NCI-H748 treated with DMSO at 0.1 percent for 48 hours (cell line): ENCODE measurements at places on chromosomes 3 and 15.

GRCh38 chr3:64240396-64240795 is 15.1 kb upstream of the PRICKLE2 start:
- DNase-seq = no peak

DNA sequence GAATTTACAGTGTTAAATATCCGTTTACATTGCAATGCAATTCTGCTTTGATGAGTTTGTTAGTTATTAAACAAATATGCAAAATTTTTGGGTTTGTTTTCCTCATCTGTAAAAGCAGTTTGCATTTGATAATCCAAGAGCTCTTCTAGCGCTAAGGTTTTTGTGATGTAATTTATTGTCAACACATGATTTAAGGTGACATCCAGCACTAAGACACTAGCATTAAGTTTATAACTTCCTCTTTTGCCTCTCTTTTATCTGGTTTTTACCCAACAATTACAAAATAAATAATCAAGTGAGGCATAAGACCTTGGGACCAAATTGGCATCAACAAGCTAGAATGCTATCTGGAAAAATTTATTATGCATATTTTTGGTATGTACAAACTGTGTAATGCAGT is 969 bp upstream of the DNAJC19 start:
- no peak for DNase-seq

DNA sequence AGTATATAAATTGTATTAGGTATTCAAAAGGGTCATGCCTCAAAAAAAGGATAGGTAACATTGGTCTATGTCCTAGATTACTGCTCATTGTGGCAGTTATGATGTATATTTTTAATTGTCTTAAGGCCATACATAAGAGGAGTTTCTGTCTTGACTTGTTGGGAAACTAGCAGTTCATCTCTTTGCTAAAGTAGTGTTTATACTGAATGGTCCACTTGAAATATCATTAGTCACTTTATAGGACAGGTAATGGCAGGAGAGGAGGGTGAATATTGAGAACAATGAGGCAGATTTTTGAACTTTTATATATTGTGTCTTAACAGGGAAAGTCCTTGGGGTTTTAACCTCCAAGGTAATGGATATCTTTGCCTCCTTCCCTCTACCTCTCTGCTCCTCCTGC is 58.4 kb downstream of the TP63 start:
- no peak for DNase-seq

DNA sequence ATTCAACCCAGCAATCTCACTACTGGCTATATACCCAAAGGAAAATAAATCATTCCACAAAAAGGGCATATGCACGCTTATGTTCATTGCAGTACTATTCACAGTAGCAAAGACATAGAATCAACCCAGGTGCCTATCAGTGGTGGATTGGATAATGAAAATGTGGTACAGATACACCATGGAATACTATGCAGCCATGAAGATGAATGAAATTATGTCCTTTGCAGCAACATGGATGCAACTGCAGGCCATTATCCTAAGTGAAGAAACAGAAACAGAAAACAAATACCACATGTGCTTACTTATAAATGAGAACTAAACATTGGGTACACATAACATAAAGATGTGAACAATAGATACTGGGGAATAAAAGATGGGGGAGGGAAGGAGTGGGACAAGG is 606.4 kb upstream of the GRM7 start:
- DNase-seq = no peak

GRCh38 chr3:114846779-114847178 is 300.3 kb downstream of the ZBTB20 start:
- DNase-seq = no peak

DNA sequence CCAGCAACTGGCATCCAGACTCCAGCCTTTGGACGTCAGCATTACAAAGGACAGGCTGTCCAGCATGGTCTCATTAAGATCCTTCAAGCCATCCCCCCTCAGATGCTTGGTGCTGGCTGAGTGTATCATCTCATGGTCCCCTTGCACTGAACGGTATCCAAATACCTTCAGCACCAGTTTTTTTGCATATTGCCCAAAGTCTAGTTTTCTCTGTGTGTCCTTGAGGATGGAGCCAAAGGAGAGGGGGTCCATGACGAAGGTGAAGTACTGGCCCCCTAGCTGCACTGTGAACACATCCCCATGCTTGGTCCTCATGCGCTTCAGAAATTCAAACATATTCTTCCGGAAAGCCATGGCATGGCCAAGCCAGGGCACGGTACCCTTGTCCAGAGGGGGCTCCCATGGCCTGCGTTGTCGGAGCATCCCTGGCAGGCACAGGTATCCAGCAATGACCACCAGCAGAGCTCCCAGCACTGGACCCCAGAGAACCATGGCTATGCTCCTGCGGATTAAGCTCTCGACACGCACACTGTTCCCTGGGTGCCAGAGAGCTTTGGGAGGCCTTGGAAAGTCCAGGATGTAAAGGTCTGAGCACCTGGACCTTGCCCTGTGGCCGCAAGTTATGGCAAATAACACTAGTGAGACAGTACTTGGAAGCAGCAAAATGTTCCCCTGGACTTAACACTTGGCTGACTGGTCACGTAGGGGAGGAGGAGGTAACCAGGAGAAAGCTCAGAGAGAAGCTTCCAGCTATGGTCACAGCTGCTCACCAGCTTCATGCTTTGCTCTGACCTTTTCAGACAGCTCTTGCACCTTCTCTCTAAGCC is at the start of gene CYP8B1:
Gene CYP8B1 (minus strand): TSS at position 555 of the 827 bp plus-strand sequence. CDS start 63 bp downstream, at position 492.
- no peak for DNase-seq

- no peak for DNase-seq
Observed at GRCh38 chr3:71722693-71723092, 2.5 kb downstream of the EIF4E3 start.

- DNase-seq = no peak
Observed at GRCh38 chr15:79682285-79682684, 214.5 kb downstream of the MTHFS start.

DNA sequence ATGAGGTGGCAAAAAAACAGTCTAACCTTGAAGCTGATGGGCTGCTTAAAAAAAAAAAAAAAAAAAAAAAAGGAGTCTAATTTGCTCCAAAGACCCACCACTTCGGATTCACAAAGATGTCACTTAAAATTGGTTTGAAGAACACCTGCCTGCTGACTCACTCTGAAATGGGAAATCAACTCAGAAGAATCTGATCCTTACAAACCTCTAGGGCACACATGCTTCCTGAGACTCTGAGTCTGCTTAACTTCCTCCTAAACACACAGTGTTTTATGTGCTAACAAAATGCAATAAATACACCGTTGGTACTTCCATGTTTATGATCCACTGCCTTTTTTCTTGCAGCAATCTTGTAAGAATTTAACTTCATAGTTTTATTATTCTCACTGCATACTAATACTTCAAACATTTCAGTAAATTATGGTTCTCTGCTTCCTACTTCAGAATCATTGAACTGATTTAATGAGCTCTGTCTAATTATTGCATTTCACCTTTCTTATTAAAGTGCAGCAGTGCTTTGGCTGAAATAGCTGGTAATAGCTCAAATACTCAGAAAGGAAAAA is 73.0 kb upstream of the FRMD4B start:
- DNase-seq = no peak

GRCh38 chr3:108271626-108272025 is 24.7 kb upstream of the HHLA2 start:
- no peak for DNase-seq

GRCh38 chr3:40695848-40696247 is 171.1 kb downstream of the ZNF621 start:
- DNase-seq = no peak

GRCh38 chr15:40836020-40836419 is 7.5 kb upstream of the PPP1R14D start:
- DNase-seq = no peak

- DNase-seq = no peak
Observed at GRCh38 chr15:39830166-39830565, 47.5 kb upstream of the FSIP1 start.

DNA sequence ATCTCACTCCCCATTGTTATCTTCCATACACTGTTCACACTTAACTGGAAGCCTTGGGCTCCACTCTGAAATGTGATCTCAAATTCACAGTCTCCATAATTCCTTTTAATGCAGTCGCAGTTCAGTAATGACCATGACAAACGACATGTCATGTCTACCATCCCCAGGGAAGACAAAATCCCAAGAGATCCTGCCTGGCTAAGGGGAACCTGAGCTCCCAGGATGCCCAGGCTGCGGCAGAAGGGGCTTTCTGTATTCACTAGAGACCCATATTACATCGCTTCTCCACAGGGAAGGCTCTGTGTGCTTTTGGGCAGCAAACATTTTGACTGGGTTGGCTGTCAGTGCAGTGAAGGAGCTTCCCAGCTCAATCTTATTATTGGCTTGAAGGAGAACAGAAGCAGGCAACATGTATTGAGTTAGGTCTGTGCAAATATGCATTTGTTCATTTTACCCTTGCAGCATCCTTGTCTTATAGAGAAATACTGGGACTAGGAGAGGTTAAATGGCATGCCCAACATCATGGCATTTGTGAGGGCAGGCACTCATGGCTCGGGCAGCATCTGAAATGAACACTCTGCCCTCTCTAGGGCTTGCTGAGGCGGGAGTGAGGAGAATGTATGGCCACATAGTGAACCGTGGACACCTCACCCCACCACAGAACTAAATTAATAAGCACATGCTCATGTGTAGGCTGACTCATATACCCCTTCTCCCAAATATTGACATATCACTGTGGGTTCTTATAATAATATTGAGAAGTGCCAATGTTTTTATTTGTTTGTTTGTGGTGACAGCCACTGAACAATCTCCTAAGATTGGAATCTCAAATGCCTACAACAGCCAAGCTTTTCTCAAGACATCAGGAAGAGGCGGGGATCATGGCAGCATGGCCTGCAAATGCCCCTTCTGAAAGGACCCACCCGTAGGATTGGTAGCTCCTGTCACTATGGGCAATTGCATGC is 141.6 kb upstream of the FOXB1 start:
- no peak for DNase-seq

DNA sequence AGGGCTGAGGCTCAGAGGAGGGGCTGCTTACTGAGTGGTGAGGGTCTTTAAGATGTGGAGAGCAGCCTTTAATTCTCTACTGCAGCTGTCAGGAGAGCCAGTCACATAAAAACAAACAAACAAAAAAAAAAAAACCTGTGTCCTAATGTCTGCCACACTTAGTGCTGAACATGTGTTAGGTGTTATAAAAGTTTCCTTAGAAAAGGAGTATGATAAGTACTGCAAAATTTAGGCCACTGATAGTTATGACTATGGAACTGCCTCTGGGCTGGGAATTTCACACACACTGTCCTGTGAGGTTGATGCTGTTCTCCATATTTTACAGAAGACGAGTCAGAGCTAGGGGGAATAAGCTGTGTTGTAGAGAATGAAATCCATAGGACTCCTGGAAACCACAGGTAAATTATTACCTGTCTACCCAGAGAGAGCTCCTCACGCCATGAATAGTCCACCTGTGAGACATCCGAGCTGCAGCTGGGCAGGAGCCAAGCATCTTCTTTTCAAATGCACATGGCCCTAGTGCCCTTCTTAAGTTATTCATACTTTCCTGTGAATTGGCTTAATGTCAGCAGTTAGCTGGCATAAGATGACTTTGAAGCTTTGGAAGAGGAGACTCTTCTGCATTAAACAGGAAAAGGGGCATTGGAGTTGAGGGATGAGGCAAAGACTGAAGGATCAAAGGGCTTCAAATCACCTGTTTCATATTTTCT is 34.5 kb upstream of the SKOR1 start:
- DNase-seq = no peak

DNA sequence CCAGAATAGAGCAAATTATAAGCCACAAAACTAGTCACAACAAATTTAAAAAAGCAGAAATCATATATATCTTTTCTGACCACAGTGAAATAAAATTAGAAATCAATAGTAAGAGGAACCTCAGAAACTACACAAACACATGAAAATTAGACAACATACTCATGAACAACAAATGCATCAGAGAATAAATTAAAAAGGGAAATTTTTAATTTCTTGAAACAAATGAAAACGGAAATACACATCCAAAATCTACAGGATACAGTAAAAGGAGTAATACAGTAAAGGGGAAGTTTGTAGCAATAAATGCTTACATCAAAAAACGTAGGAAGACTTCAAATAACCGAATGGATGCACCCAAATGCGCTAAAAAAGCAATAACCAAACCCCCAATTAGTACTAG is 19.2 kb downstream of the NME9 start:
- DNase-seq = no peak

DNA sequence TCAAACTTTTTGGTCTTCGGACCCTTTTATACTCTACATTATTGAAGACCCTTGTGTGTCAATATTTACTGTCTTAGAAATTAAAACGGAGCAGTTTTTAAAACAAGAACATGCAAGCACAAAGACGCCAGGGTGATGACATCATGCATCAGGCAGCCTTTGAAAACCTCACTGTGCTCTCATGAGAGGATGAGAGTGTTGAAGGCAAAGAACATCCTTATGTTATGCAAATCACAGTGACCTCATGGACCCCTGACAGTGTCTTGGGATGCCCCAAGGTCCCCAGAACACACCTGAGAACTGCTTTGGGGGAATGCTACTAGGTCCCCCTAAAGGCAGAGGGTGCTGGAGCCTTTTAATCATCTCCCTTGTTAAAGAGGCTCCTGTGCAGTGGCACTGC is 51.6 kb downstream of the CHDH start:
- DNase-seq = no peak

GRCh38 chr15:52506549-52506948 is 22.1 kb downstream of the MYO5A start:
- no peak for DNase-seq

DNA sequence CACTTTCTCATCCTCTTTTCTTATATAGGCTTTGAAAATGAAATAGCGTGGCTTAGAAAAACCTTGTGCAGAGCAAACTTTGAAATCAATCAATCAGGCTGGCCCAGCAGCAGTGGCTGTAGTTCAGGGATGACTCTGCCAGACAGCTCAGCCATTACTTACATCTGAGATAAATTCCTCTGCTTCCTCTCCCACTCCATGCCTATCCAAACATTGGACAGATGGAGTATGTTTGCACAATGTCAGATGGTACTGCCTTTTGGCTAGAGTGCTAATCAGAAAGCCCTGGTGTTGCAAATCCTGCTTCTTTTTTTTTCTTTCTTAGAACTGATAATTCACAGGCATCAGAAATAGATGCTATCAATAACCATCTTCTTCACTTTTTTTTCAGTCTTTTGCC is 1065.1 kb downstream of the AGBL1 start:
- no peak for DNase-seq

GRCh38 chr15:35246451-35246850 is 161.4 kb upstream of the NANOGP8 start:
- no peak for DNase-seq

- DNase-seq = no peak
Observed at GRCh38 chr3:6396631-6397030, 464.3 kb upstream of the GRM7 start.

DNA sequence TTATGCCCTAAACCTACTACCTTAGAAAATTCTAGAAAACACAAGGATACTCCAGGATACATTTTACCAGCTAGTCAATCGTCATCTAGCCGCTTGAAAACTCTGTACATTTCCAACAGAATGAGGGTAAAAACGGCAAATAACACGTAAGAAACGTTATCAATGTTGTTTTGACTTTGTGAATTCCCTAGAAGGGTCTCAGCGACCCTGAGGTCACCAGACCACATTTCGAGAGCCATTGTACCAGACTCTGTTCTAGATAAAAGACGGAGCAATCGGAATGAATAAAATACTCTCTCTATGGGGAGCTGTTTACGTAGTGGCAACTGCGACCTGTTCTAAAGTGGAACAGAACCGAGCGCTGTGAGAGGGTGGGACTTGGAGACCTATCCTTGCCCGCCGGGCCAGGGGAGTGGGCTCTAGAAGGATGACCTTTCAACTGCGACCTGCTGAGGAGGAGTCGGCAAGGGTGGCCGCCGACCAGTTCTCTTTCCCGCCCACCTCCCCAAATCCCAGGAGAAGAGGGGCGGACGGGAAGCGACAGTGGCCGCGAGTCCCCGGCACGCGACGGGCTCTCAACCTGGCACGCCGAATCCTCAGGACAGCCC is 778 bp upstream of the AP4E1 start:
- DNase-seq = no peak
